Activated naive CD4-positive, alpha-beta T cell treated with anti-CD3 and anti-CD28 coated beads, Interleukin-2, amount 10 ng/mL, durations not matched to agents 5 hours and 36 hours (primary cell): ENCODE measurements at places on chromosomes 1 and 21. TPM values are rescaled to one million over a fixed set of nuclear protein-coding genes. Genes with fewer than 3 reads are reported as not detected.

The SUSD4 gene
- total RNA-seq = 1.2 TPM

The FNBP1L gene
- total RNA-seq = 0.35 TPM

The SH3GLB1 gene
- total RNA-seq = 61.9 TPM

The PPIH gene
- 79.6 TPM for total RNA-seq

The EFNA1 gene
- 0.26 TPM for total RNA-seq

The OR2L5 gene
- not detected for total RNA-seq

The FAM229A gene
- total RNA-seq = 13.5 TPM

The TRIM63 gene
- total RNA-seq = 0.39 TPM

The ZNF593OS gene
- total RNA-seq = not detected

The PRAMEF9 gene
- not detected for total RNA-seq

The ZNF697 gene
- 0.17 TPM for total RNA-seq

The UBE2U gene
- total RNA-seq = not detected

The OR2L13 gene
- not detected for total RNA-seq

The BLACAT1 gene
- 0.30 TPM for total RNA-seq

The PFKFB2 gene
- total RNA-seq = 4.7 TPM

The FUCA1 gene
- 7.0 TPM for total RNA-seq

The CFHR3 gene
- total RNA-seq = not detected

The OR2L3 gene
- not detected for total RNA-seq

The CELA3A gene
- total RNA-seq = not detected

The TTC24 gene
- 1.9 TPM for total RNA-seq

The CLEC20A gene
- not detected for total RNA-seq

The KIF26B gene
- total RNA-seq = not detected

The HAPLN2 gene
- 0.24 TPM for total RNA-seq

The REN gene
- not detected for total RNA-seq
